Fibroblast of skin of right quadriceps (primary cell): ENCODE measurements at places on chromosomes 5 and 9.

DNA sequence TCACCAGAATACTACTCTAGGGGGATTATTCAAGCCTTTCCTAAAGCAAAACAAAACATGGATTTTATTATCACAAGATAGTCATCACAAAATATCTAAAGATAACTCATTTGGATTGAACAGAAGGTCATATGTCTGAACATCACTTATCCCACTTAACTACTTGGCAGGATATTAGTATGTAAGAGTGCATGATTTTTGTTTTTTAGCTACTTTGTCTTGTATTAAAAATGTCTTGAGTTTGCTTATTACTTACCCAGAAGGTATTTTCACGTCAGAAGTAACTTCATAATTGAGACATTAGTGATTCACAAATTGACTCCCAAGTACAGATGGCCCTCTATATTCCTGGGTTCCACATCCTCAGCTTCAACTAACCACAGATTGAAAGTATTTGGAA, 113.8 kb downstream of the TLE4 start:
- peak; percentile 69 for DNase-seq

- no peak for DNase-seq
Observed at GRCh38 chr9:85182383-85182782, 512.9 kb downstream of the NTRK2 start.

DNA sequence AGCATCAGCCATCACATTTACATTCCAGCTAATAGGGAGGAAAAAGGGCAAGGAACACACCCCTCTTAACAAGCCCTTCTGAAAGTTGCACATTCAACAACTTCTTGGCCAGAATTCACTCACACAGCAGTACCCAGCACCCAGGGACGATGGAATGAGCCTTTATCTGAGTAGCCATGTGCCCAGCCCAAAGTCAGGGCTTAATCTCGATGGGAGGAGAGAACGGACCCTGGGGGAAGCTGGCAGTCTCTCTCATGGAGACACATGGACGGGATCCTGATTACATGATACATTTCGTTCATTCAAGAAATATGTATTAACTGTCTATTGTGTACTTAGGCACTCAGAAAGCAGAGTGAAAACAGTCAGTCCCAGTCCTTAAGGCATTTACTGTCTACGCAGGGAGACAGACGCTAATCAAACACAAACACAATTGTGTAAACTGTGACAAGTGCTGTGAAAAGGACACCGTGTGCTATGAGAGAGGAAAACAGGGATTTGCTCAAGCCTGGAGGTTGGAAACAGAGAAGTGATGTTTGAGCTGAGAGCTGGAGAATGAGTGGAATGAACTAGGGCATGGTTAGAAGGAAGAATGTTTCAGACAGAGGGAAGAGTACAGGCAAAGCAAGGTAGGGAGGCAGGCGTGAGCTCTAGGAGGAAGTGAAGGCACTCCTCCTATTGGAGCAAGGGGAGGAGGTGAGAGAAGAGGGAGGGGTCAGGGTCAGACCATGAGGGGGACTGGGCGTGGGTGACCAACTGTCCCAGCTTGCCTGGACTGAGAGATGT, 7.4 kb downstream of the OTULINL start:
- DNase-seq, result no peak

DNA sequence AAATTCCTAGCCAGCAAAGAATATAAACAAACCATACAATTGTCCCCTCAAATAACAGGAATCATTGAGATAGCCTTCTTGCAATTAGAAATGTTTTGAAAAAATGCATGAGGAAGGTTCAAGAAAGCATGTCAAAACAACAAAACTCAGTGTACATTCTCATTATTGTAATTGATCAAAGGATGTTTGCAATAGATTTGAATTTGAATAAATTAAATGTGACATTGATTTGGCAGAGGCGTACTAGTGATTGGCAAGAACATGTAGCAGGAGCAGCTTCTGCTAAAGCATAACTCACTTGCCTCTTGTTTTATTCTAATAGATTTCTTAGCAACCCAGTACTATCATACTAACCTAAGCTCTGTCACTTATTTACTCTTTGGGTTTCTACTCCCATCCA, 19.9 kb downstream of the SMIM15 start:
- no peak for DNase-seq

- no peak for DNase-seq
Observed at GRCh38 chr5:1723957-1724821, 75.4 kb downstream of the MRPL36 start.
